GM10248 (cell line): ENCODE measurements at places on chromosomes 12 and 14.

GRCh38 chr12:50411051-50411660 lies 10.5 kb downstream of the LARP4 start:
- DNase-seq, result no peak

DNA sequence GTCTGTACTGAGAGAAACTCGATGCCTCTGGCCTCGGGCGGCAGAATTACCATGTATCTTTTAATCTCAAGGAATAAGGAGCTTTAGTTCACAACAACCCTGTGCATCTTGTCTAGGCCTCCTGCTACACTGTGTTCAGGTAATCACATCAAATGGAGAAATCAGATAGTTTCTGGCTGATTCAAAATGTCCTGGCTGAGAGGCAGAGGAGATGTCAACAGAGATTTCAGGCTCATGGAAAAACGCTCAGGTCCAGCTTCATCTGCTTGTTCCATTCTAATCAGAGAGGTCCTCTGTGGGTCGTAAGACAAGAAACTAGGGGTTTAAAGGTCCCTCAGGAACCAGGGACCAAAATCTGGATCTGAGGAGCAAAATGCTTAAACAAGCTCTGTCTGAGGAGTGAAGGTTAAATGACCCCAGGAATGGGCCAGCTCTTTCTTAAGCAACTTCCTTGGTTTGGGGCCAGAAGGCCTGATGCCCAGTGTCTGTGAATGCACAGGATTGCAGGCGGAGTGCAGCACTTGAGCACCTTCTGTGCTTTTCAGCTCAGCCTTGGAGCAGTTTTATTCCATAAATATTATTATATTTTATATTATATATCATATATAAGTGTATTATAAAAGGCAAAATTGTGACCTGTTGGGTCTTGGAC lies 170.2 kb upstream of the PRICKLE1 start:
- DNase-seq, result no peak

DNA sequence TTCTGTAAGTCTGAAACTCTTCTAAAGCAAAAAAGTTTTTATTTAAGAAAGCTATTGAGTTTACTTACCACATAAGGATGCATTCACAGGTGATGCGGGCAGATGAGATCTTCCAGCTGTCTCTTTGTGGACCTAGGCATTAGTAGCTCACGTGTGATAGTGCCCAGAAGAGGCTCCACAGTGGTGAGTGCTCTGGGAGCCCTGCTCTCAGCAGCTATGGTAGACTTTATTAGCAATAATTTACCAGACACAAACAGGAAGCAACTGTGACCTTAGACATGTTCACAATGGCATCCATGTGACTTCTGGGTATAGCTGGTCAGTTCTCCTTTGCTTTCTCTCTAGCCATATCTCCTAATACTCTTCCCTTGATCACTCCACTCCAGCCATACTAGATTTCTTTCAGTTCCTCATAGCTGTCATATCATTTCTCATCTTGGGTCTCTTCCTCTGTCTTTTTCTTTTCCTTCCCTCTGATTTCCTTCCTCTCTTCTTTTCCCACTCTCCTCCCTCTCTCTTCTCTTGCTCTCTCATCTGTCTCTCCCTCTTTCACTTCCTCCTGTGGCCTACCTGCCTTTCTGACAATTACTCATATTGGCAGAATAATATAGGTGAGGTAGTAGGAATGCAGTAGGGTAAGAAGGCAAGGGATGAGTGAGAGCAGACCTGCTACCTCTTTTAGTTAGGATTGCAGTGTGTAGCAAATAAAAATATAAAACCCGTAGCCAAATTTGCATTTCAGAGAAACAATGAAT lies 75.2 kb upstream of the SCAF11 start:
- DNase-seq, result peak; percentile 18

GRCh38 chr12:114314403-114314802 lies 91.5 kb downstream of the TBX5 start:
- DNase-seq, result no peak

DNA sequence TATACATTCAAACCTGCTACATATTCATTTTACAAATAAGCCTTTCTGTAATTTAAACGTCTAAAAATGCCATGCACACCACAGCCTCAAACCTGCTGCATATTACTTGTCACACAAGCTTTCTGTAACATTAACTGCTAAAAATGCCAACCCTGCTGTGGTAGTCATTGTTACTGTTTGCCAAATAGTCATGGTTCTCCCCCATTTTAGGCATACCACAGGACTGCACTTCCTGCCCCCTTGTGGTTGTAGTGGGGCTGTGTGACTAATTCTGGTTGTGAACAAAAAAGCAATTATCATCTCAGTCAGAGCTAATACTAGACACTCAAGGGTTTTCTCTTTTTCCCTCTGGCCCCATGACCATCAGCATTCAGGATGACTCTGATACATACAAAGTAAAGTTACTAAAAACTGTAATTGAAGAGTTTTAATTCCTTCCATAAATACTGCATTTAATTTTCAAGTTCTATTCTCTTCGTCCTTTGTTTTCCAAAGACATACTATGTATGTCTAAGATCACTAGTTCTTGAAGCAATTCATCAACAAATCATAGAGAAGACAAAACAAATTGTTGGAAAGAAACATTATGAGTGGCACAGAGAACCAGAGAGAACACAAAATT lies 5.7 kb upstream of the SLC35F4 start:
- peak; percentile 25 for DNase-seq

GRCh38 chr12:68595241-68595640 lies 15.5 kb upstream of the RAP1B start:
- DNase-seq, result no peak

GRCh38 chr12:19031032-19031431 lies 98.5 kb upstream of the PLEKHA5 start:
- no peak for DNase-seq

- no peak for DNase-seq
Measured at GRCh38 chr12:132484891-132485441, 5.0 kb upstream of the FBRSL1 start.

DNA sequence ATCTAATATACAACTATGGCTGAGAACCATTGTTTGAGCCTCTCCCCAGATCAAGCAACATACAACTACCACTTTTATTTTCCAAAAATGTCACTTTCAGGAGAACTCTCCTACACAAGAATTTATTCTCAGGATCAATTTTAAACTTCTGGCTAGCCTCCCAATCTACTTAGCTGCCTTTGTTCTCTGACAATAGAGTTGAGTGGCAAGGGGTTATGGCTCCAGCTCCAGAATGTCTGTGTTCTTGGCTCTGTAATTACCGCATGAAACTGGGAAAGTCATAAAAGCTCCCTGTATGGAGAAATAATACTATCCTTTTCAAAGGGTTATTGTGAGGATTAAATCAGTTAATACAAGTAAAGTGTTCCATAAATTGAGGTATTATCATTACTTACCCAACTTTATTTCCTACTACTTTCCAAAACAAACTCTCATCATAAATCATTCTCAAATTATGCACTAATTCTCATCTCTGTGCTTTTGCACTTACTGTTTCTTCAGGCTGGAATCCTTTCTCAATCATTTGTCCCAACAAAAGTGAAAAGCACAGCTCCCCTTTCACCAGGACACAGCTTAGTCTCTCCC lies 121.9 kb downstream of the GARIN6 start:
- no peak for DNase-seq

DNA sequence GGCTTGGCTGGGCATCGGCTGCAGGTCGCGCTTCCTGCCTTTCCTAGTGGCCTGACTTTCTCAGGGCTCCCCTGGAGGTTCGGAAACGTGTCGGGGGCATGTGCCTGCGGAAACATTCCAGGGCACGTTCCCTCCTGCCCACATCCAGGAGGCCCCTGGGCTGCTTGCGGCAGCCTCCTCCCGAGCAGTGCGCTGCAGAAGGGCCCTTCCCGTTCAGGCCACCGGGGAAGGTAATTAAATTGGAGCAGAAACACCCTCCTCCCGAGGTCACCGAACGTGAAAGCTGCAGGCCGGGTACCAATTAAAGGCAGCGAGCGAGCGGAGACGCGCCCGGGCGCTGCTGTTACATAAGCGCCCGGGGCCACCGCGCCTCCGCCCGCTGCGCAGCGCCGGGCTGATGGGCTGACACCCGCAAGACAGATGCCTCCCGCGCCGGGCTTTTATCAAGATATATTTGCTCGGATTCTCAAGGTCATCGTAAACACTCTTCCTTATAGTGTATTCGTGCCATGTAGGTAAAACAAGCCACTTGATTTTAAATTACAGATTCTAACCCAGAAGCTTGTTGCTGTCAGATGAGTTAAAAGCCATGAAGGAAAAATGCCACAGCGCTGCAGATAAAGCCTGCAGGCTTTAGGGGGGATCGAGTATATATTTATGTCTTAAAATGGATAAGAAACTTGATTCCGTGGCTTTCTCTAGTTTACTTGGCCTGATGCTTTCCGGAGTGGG lies 31.4 kb downstream of the SSPN start:
- DNase-seq, result no peak

GRCh38 chr14:55180434-55180833 lies 11.0 kb downstream of the DLGAP5 start:
- DNase-seq, result peak; percentile 36

DNA sequence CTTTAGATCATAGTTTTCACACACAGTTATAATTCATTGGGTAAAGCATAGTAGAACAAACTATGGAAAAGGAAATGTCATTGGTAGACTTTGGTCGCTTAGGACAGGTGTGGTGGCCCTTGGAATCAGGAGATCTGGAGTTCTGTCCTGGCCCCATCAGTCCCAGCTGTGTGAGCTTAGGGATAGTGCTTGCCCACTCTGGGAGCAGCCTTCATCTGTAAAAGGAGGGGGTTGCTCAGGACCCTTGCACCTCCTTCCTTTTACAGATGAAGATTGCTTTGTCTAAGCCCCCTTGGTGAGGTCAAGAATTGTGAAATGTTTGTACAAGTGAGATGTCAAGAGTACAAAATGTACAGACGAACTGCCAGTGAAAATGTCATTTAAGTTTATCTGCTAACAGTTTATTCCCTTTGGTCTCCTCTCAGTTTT lies 93.2 kb downstream of the BORCS5 start:
- no peak for DNase-seq

GRCh38 chr12:8452036-8452435 lies 3.7 kb upstream of the CLEC6A start:
- no peak for DNase-seq

- no peak for DNase-seq
Measured at GRCh38 chr12:123896767-123897166, 75.9 kb downstream of the CCDC92 start.

DNA sequence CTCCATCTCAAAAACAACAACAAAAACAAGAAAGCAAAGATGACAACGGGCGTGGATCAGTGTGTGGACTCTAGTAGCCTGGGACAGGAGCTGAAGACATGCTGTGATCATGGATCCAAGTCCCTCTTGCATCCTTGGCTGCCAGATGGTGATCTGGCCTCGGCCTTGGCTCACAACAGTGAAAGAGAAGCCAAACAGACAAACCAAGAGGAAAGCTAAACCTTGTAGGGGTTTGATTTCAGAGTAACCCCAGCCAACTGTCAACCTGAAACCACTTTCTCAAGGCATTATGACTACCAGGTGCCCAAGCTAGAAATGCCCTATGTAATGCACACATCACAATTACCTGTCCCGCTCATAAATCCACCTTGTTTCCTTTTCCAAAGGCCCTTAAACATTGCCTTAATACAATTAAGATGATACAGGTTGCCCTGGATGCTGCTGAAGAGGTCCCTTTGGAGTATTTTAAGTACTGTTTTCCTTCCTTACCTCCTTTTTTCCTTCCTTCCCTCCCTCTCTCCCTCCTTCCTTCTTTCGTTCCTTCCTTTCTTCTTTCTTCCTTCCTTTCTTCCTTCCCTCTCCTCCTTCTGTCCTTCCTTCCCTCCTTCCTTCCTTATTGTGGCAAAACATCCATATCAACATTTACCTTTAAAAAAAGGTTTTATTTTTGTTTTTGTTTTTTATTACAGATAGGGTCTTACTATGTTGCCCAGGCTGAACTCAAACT lies 41.4 kb upstream of the NINJ2 start:
- no peak for DNase-seq

DNA sequence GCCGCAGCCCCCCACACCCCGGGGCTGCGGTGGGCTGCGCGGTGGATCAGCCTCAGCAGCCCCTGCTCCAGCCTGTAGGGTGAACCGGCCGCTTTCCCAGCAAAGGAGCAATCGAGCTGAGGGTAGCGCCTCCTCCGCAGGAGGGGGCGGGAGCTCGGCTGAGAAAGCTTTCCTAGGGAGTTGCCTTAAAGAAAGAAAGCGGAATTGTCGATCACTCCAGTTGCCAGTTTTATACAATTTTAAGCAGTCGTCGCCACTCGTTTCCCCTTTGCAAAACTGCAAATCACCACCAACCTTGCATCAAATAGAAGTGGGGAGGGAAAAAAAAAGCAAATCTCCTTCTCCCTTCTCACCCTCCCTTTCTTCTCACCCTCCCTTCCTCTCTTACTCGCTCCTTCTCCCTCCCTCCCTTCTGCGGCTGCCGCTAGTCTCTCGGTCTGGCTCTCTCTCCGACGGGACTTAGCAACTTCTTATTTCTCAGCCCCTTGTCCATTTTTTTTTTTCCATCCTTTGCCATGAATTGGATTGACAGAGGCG lies at the start of gene PDE3A:
PDE3A (plus strand) TSS at position 424 of the 537 bp plus-strand sequence. CDS start 748 bp downstream, outside the sequence.
- DNase-seq, result no peak

- no peak for DNase-seq
Measured at GRCh38 chr12:55925870-55926737, 1.6 kb downstream of the PYM1 start.

- no peak for DNase-seq
Measured at GRCh38 chr14:77541905-77542304, 43.3 kb upstream of the ISM2 start.

GRCh38 chr14:104660597-104660996 lies 28.8 kb upstream of the INF2 start:
- DNase-seq, result peak; percentile 74

GRCh38 chr12:106249411-106250135 lies 1.8 kb upstream of the CKAP4 start:
- DNase-seq, result peak; percentile 62

DNA sequence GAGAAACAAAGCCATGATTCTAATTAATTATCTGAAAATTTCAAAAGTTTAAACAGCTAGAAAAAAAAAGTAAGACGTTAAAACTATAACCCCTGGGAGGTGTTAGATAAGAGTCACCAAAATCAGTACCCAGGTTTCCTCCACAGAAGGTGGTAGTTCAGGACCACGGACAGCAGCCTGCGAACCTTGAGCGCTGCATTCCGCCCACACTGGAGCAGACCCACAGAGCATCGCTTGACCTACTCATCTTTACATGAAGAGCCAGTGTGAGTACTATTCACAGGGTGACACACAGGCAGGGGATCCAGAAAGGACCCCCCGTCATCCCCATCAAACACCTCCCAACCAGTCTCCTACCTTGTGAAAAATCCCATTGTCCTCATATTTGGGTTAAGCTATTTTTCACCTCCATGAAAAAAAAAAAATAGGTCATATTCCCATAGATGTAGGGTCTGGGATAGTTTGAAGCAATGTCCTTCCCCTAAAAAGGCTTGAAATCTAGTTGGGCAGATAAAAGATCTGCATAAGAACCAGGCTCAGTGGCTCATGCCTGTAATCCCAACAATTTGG lies 8.8 kb upstream of the CHGA start:
- DNase-seq, result no peak

GRCh38 chr12:46549527-46550265 lies 177.1 kb upstream of the SLC38A2 start:
- no peak for DNase-seq
